Hypothalamus (tissue), 51 donors: ENCODE measurements at places on chromosomes 4 and X.

DNA sequence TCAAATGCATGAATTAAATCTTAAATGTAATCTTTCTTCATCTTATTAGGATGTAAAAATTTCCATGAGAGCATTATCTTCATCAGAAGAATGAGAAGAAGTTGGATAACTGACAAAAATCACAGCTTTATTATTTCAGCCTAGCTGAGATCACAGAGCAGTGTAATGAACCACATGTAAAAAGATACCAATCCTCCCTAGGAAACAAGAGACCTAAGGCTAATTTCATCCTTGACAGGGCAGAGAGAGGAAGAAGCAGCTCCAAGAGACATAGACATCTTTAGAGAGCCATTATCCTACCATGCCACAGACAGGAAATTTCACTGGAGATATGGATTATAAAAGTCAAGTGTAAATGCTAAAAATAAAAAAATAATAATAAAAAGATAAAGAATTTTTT lies 40.9 kb upstream of the IL15 start:
- no peak for DNase-seq

DNA sequence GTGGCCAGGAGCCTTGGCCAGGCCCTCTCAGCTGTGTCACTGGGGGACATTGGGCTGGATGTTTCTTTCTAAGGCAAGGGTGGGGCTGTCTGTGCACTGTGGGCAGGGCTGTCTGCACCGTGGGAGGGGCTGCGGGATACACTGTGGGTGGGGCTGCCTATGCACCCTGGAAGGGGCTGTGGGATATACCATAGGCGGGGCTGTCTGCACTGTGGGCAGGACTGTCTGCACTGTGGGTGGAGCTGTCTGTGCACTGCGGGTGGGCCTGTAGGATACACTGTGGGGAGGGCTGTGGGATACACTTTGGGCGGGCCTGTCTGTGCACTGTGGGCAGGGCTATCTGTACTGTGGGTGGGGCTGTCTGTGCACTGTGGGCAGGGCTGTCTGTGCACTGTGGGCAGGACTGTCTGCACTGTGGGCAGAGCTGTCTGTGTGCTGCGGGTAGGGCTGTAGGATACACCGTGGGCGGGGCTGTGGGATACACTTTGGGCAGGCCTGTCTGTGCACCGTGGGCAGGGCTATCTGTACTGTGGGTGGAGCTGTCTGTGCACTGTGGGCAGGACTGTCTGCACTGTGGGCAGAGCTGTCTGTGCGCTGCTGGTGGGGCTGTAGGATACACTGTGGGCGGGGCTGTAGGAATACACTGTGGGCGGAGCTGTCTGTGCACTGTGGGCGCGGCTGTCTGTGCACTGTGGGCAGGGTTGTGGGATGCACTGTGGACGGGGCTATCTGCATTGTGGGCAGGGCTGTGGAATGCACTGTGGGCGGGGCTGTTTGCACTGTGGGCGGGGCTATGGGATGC lies 31.1 kb downstream of the ACOX3 start:
- no peak for DNase-seq

- DNase-seq, result no peak
Measured at GRCh38 chr4:173912384-173912783, 371.1 kb downstream of the FBXO8 start.

DNA sequence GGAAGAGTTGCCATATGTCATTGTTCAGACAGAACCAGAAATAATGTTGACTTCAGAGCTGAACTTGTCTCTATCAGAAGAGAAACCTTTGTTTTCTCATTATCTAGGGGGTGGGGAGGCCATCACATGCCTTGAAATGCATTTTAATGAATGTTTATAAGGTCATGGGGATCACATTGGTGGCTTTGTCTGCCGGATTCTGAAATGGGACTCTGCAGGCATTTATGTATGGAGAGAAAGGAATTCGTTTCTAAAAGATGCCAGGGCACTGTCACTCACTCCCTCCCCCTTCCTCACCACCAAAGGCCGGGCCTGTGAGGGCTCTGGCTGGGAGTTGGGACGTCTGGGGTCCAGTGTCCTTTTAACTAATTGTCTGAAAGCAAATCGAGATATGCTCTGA lies 102.2 kb downstream of the MAMLD1 start:
- DNase-seq, result peak; percentile 5

DNA sequence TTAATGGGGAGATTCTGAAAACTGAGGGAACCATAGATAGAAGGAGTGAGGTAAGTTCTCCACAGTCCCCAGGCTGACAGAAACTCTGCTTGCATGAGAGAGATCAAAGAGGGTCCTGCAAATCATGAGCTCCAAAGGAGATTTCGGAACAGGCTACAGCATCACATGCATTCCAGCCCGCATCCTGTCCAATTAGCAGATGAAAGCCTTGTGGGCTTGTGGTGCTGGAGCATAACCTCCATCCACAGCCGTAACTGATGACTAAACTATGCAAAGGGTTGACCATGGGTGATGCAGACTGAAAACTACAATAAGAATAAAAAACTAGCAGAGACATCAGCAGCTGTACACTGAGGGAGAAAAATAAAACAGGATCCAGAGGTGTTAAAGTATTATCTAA lies 654.5 kb downstream of the TLL1 start:
- DNase-seq, result no peak

DNA sequence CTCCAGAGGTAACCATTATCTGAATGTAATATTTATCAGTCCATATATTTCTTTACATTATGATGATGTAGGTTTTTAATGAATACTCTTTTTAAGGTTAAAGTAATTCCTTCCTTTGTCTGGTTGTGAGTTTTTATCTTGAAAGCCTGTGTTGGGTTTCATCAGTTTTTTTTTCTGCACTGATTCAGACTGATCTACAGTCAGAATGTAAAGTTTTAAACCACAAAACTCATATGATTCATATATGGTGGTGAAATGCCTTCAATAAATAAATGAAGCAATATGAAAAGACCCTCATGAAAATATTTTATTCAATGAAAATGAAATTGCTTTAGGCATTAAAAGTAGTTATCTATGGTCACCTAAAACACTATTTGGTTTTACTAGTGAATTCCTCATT lies 47.1 kb downstream of the SORBS2 start:
- DNase-seq, result no peak

GRCh38 chr4:105060628-105061027 lies 86.0 kb upstream of the TET2 start:
- no peak for DNase-seq

DNA sequence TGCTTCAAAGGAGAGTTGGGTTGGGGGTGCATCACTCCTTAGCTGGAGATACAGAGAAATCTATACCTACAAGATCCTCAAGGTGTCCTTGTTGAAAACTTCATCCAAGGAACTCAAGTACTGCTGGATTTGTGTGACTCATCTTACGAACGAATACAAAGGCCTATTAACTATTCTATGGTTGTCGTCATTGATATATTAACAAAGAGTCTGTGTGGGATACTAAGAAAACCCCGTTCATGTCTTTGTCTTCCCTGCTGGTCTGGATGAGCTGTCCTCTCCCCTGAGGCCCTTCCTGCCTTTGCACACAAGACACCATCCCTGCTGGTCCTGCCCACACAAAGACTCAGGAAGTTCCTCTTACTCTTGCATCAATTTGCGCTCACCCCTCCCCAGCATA lies 54.9 kb upstream of the IRF2 start:
- DNase-seq, result no peak

GRCh38 chr4:88158038-88158488 lies 376 bp downstream of the ABCG2 start:
- no peak for DNase-seq

DNA sequence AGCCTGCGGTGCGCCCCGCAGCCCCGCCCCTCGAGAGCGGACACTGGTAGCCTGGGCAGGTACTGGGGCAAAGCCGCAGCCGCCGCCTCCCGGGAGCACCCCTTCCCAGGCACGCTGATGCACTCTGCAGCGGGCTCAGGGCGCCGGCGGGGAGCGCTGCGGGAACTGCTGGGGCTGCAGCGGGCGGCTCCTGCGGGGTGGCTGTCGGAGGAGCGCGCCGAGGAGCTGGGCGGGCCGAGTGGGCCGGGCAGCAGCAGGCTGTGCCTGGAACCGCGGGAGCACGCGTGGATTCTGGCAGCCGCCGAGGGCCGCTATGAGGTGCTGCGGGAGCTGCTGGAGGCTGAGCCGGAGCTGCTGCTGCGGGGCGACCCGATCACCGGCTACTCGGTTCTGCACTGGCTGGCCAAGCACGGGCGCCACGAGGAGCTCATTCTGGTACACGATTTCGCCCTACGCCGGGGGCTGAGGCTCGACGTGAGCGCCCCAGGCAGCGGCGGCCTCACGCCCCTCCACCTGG lies 401 bp downstream of the SOWAHD start:
- DNase-seq, result no peak

- DNase-seq, result no peak
Measured at GRCh38 chr4:2150076-2150475, 90.9 kb downstream of the NAT8L start.

GRCh38 chrX:22237479-22237878 lies 35.2 kb upstream of the CBLL2 start:
- DNase-seq, result no peak

DNA sequence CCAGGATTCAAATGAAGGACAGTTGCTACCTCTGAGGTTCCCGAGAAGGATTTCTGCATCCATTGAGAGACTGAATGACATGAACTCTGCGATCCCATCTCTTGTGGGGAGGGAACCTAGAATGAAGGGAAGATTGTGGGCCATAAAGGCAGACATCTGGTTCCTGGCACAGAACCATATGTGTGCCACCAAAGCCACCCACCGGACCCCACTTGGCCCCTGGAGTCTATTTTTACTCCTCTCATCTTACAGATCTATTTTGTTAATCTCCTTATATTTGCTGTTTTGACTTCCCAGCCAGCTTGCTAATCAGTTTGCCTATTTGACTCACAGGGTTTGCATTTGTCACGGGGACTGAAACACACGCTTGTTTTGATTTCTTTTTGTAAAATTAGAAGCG lies 7.3 kb downstream of the SOD3 start:
- no peak for DNase-seq

DNA sequence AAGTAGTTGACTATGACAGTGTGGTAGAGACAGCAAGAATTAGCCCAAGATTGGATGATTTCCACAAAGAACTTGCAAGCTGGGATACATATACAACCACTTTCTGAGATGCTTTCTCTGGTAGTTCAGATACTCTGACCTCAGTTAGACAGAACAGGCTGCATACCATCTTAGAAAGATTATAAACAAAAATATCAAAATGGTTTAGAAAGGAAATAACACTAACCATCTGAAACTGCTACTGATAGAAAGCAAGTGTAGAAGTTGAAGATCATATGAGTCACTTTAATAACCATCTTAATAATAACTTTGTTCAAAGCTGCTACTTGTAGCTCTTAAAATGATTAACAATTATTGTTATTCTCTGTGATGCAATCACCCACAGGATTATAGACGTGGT lies 255.4 kb upstream of the TTC29 start:
- DNase-seq, result no peak

- DNase-seq, result no peak
Measured at GRCh38 chr4:66633477-66633876, 911.8 kb downstream of the CENPC start.

DNA sequence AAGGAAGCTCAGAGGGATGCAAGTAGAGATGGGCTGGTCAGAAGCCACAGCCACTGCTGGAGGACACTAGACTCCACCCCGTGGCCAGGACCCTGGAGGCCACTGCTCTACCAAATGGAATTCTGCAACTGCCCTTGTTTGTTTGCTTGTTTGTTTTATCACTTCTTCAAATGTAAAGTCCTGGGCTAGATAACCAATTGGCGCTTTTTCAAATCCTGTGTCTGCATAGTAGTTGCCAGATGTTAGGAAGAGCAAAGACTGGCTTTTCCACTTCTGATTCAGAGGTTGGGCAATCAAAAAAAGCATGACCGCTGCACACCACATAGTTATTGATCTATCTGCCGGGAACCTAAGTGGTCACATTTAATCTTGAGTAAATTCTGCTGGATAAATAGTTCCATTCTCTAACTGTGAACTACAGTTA lies 255.2 kb upstream of the SFRP2 start:
- DNase-seq, result no peak

DNA sequence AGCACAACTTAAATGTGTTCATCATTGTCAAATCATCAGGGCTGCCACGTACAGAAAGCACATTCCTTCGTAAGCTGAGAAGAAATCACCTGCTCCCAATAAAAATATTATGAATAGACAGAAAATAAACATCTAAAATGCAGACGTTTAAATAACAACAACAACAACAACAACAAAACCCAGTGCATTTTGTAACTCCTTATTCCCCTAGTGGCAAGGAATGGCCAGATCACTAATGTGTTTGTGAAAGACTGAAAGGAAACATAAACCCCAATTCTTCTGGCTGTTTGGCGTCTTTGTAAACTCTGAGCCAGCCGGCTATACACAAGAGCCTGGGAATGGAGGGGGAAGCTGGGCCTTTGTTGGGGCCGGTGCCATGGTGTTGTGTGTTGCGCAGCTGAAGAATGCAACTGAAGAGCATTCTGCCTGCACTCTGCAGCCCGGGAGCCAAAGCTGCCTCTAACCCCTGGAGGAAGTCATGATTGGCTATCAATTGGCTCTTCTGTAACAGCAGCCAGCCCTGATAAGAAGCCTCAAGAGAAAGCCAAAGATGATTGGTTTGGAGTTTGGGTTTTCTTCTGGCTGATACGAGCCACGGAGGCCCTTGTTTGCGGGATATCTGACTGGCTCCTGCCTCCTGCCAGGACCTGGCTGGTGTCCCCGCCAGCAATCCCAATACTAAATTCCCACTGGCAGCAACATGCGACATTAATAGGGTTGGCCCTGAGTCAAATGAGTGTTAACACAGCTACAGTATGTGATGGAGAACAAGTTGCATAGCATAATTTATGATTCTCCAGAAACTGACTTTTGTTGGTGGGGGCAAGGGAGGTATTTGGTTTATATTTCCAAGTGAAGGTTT lies 89.7 kb upstream of the TFDP3 start:
- DNase-seq, result peak; percentile 11

GRCh38 chr4:105113800-105114199 lies 32.9 kb upstream of the TET2 start:
- DNase-seq, result no peak

DNA sequence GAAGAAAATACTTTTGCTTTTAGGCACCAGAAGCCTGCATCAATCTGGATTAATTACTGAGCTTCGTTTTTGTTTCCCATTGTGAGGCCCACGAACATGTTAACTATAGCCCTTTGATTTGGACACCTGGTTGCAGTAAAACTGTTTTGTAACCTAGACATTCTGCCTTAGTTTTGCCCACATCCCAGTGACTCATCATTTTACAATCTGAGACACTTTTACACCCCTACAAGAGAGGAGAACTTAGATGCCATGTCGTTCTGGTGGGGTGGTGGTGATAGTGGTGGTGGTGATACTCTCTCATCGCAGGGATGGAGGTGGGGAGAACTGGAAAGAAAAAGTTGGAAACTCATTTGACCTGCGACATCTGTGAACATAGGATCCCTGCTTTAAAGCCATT lies 1257.2 kb downstream of the ADGRL3 start:
- DNase-seq, result no peak

DNA sequence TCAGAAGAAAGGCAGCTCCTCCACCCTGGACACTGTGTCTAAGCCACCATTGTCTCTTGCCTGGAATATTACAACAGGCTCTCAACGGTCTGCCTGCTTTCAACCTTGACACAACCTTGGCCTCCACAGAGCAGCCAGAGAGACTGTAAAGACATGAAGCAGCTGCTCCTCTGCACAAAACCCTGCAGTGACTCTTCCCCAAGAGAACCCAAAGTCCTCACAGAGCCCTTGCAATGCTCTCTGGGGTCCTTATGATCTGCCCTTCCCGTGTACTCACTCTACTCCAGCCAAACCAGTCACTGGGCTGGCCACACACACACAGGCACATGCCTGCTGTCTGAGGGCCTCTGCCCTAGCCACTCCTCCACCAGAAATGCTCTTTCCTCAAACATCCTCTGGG lies 75.9 kb upstream of the CPEB2 start:
- DNase-seq, result no peak

GRCh38 chrX:72094894-72095293 lies 36.8 kb downstream of the RTL5 start:
- no peak for DNase-seq
